ENCODE measurements at places on chromosomes 6 and 20.

DNA sequence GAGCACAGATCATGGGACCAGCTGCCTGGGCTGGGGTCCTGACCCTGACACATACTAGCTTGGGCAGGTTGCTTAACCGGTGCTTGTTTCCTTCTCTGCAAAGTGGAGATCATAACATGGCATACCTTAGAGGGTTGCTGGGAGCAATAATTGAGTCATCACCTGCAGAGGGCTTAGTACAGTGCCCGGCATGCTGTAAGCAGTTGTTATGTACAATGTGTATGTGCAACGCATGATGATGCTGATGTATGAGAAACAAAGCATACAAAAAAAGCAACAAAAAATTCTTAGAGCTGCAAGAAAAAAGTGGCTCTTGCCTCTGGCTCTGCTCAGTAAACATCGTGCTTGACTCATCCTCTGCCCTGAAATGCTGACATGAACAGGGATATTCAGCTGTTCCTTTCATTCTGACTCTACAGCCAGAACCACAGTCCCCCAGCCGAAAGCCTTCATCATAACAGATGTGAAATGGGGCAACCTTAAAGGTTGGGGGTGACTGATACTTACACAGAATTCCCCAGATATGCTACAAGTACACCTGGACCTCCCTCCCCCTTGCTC, 91.7 kb downstream of the CLIC5 start:
- no peak for DNase-seq

DNA sequence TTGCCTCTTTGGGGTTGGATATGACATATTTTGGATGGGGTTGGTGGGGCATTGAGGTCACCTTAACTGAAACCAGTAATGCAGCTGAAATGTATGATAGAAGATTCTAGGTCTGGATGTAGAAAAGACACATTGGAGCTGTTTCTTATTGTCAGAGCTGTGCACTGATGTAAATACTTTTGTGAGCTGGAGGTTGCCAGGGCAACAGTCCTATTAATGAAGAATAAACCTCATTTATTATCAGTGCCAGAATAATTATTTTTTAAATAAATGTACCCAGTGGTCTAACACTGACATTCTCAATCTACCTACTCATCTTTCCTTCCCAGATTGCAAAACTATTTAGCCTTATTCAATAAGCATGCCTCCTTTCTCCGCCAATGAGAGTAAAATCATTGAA, 57.0 kb downstream of the CAP2 start:
- no peak for DNase-seq

- no peak for DNase-seq
These were observed 44.6 kb downstream of the SRC start for GRCh38 chr20:37390503-37390890.

GRCh38 chr20:561437-562231, 18.0 kb upstream of the CSNK2A1 start:
- DNase-seq, result no peak

DNA sequence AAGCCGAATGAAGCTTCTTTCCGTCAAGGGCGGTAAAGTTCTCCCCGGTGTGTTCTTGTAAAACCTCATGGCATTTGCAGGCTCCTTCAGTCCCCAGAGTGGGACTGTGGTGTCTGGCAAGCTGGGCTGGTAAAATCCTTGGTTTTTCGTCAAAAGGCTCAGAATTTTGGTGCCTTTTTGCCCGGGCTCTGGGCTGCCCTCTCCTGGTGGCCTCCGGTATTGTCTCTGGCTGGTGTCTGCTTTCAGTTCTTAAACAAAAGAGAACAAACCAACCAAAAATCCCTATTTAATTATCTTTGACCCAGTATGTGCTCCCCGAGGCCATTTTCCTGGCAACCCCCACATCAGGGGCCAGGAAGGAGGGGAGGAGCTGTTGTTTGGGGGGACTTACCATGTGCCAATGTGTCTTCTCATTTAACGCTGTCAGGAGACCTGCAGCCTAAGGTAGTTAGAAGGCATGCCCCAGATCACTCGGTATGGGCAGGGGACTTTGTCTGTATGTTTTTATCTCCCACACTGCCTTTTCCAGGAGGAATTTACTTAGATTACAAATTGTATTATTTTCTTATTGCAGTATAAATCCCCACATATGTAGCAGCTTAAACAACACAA, 11.1 kb downstream of the CDH4 start:
- DNase-seq, result no peak

DNA sequence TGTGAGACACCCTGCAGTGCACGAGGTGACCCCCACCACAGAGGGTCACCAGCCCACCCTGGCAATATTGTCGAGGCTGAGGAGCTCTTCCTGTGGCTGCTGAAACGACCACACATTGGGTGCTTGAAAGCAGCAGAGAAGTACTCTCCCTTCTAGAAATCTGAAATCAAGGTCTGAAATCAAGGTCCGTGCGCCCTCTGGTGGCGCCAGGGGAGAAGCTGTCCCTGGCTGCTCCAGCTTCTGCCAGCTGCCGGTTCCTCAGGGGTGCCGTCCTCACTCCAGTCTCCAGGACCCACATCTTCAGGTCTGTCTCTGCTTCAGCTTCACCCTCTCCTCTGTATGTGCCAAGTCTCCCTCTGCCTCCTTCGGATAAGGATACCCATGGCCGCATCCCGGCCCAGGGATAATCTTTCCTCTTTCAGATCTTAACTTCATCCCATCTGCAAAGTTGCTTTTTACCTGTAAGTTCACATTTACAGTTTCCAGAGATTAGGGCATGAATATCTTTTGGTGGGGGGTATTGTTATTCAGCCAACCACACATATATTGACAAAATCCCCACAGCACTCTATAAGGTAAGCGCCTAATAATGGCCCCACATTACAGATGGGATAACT, 108.3 kb upstream of the PHACTR3 start:
- DNase-seq, result peak; percentile 29

DNA sequence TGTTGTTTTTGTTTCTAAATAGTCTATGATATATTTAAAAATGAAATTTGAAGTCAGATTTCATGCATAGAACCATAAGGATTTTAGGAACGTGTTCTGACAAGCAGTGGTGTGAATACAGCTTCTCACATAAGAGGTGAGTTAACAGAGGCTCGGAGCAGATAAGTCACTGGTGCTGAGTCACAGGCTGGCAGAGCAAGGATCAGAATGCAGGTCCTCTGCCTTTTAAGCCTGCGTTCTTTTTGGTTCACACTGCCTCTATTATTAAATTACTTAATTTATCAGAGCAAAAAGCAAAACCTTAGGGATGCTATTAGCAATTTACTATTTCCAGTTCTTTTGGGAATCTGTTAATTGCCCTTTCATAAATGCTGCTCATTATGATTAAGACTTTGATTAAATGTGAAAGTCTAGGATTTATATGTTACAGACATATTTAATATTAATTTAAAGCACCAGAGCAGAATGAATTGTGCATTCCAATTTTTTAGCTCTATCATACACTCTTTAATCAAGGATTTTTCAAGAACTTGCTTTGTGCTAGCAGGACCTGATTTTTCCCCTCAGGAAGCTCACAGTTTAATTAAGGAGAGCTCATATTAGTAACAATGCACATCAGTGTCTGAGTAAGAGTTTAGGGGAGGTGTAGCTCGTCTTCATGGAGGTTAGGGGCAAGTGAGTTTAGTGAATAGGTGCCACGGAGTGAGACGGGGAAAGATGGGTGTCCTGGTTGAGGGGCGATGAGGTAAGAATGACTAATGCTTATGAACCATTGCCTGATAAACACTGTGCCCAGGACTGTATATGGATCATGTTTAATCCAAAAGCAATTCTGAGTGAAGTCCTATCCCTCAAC, 212.7 kb upstream of the AGPAT4 start:
- DNase-seq, result no peak

GRCh38 chr6:1630771-1631217, 21.1 kb downstream of the FOXC1 start:
- no peak for DNase-seq

DNA sequence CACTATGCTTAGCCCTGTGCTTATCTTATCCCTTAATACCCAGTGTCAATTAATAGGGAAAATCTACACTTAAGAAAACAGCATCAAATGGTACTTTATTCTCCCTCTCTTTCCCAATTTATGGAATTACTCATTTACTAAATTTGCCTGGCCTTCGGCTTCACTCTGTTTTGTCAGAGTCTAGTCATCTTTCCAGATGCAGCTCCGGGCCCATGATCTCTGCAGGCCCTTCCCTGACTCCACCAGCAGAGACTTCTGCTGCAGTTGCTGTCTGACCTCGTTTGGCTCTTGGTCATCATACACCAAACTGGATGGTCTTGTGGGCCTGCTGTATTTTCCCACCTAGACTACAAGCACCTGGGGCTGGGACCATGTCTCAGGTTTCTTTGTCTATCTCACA, 27.4 kb downstream of the MRS2 start:
- no peak for DNase-seq

DNA sequence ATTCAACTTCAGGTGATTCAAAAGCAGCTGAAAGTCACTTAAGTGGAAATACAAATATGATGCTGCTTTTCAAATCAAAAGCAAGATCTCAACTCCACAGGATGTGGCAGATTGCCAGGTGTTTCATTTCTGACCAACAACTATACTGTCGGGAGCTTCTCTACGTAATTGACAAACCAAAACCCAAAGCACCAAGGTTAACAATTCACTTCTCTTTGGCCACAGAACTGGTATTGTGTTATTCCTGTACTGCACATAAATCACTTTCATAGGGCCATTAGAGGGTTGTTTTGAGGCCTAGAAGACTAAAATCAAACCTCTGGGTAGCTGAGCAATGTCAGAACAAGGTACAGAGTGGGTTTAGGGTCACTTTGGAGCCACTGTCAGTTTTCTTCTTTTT, 169.7 kb downstream of the HAO1 start:
- no peak for DNase-seq

- DNase-seq, result peak; percentile 17
These were observed 852 bp downstream of the GMNN start for GRCh38 chr6:24775520-24776058.

- no peak for DNase-seq
These were observed 74.7 kb upstream of the CITED2 start for GRCh38 chr6:139448998-139449610.

DNA sequence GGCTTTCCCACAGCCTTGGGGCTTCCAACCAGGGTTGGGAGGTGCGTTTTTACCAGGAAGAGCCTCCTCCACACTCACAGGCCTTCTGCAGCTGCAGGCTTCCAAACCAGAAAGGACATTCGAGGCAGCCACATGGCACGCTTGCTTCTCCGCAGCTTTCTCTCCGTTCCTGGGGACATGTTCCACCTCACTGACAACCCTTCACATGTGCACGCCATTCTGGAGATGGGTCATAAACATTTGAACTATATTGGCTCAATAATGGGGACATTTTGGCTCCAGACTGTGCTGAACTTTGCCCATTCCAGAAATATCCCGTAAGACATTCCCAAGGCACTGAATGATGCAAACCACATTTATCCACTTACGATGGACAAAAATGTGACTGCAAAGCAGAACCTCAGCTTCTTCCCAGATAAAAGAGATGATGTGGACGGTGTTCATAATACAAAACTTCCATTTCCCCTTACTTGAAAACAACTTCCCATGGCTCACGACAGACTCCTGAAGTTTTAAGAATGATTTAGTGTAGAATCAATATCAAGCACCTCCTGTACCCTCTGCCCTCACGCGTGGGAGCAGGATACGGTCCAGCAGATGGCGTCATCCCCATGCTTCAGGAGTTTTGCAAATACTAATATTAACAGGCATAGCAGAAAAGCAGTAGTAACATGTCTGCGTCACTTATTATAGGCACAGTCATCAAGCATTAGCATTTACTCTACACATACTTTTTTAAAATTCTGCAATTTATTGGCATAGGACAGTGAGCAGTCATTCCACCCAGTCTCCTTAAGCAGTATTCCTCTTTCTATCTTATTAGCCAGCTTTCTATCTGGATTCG, 25.4 kb upstream of the FOXF2 start:
- no peak for DNase-seq

DNA sequence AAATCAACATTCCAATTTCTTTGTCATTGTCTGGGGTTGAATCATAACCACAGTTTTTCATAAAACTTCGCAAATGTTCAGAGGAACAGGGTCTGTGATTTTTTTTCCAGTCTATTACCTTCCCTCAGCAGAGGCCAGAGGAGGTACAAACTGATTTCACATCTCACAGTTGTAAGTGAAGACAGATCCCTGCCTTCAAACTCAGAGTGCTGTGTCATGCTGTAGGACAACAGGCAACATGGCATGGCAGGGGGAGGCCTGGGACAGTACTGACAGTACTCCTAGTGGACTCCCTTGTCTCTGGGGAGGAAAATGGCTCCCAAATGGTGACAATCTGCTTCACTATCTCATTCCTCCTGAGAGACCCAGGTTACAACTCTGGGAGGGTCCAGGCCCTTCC, 308.6 kb downstream of the CDC5L start:
- DNase-seq, result no peak

- no peak for DNase-seq
These were observed 206.0 kb downstream of the CD109 start for GRCh38 chr6:73901986-73902385.
